ENCODE measurements at places on chromosomes 16 and 17.

- no peak for DNase-seq
Measured at GRCh38 chr17:61537264-61537771, 53.7 kb downstream of the NACA2 start.

GRCh38 chr16:57264950-57265371, 19.5 kb downstream of the PLLP start:
- no peak for DNase-seq

DNA sequence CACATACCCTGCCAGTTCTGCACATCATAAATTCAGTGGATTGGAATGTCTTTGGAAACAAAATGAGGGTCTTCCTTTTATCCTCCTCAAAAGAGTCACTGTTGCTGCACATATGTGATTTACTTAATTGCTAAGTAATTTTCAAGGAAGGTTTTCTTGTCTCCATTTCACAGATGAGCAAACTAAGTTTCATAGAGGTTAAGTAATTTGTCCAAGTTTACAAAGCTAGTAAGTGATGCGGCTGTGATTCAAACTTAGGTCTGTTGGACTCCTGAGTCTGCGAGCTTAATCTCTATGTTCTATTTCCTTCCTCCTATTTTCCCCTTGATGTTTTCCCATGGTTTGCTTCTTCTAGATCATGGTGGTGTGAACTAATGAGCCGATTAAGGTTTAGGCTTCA, 13.7 kb upstream of the ERN2 start:
- no peak for DNase-seq

- DNase-seq, result no peak
Measured at GRCh38 chr17:47273245-47273644, 19.6 kb downstream of the ITGB3 start.

DNA sequence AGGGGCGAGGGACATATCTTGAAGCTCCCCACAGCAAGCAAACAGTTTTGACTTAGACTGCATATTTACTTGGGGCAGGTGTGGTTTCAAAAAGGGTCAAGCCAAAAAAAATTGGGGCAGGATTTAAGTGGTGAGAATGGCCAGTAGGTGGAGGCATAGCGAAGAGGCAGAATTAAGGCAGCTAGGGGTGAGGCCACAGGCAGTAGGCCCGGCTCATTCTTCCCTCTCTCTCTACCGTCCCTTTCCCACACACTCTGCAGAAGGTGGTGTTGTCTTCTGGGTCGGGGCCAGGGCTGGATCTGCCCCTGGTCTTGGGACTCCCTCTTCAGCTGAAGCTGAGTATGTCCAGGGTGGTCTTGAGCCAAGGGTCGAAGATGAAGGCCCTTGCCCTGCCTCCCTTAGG, 2.6 kb downstream of the SHBG start:
- DNase-seq, result no peak

GRCh38 chr17:82388223-82388921, 16.8 kb downstream of the UTS2R start:
- DNase-seq, result no peak

DNA sequence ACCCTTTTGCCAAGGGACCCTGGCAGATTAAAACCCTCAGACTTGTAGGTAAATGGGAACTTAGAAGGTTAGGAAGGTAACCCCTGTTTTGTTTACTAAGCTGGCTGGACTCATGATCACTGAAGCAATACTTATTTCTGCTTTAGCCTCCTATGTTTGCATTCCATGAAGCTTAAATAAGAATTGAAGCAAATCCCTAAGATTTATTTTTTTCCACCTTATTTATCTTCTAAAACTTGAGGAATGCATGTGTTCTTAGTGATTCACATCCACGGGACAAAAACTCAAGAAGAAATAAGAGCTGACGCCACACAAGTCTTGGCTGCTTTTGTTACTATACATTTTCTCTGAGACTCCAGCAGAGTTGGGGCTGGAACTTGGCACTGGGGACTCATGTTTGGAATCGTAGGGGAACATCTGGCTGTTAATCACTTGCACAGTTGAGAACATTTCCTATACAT, 35.5 kb downstream of the CLUAP1 start:
- no peak for DNase-seq

- no peak for DNase-seq
Measured at GRCh38 chr16:85443116-85443515, 170.0 kb upstream of the GSE1 start.

DNA sequence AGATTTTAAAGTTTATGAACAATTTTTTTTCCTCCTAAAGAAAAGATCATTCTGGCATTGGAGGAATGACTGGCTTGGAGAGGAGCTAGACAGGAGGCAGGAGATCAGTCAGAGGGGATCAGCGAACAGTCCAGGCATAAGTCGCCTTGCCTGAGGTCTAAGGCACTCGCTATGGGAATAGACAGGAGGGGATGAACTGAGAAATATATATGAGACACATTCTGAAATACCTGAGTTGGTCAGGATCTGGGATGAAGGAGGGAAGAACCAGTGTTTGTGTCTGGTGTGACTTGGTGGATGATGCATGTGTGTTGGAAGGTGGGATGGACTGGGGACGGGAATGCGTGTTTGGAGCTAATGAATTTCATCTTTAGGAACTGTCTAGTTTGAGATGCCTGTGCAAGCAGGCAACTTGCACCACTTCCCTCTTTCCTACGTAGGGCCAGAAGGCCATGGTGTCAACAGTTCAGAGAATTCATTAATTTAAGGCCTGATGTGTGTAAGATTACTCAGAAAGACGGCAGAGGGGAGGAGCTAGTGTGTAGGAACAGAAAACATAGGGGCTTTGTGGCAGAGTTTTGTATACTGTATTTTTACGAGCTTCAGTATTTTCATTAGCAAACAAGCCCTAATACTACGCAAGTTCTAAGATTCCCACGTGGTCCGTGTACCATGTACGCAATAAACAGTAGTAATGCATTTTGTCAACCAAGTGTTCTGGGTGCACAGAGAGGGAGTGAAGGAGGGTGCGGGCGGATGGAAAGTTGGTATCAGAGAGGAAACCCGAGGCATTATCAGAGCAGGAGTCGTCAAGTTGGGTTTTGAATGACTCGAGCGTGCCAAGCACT, 825 bp downstream of the HEATR6 start:
- DNase-seq, result no peak

GRCh38 chr17:29733166-29733565, 110.5 kb upstream of the CORO6 start:
- no peak for DNase-seq

- no peak for DNase-seq
Measured at GRCh38 chr17:38442548-38442947, 14.3 kb downstream of the ARHGAP23 start.

DNA sequence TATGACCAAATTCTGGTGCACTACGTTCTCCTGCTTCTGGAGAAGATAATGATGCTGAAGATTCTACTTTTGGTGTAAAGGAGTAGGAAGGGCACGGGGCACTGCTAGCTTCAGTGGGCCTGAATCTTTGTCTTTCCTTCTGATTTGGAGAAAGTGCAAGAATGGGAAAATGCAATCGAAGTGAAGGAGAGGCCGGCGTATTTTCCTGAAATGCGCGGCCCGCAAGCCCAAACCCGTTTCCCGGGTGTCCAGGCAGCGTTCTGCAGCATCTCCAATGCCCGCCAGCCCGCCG, 372 bp upstream of the NDE1 start:
- DNase-seq, result no peak

DNA sequence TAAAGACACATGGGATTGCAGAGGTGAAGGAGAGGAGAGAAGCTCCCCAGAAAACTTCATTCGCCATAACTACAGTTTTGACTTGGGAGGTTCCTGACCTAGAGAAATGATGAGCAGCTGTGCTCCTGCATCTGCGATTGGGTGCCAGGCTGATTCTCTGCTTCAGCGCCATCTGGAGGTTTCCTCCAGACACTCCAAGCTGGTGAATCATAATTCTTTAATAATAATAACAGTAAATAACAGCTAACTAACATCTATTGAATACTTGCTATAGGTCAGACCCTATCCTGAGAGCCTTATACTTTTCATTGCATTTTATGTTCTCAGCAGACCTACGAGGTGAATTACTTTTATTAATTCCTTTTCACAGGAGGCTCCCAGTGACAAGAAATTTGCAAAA, 575.8 kb downstream of the TOX3 start:
- DNase-seq, result no peak

DNA sequence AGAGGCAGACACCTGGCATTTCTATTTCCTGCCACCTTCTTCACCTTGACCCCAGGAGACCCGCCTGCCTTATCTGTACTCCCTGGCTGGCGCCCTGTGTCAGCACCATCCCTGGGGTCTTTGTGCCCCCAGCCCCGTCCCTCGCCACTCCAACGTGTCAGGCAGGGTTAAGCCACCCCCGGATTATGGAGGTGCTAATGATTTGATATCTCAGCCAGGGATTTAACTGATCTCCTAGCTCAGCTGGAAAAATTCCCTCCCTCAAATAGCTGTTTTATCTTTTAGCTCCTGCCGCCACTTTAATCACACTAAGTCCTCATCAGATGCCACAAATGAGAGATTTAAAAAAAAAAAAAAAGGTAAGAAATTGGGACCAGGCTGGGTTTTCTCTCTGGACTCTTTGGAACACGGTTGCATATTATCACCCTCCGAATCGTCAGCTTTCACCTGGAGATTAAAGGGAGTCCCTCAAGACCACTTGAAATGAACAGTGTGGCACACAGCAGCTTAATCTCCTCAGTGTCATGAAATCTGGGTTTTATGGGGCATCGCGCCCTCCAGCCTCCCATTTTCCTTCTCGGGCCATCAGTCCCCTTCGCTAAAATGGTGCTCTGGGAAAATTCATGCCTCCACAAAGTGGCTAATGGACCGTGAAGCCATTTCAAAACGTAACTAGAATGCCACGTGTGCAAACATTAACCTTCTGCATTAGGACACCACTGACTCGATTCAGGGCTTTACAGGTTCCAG, 26.2 kb upstream of the WFDC1 start:
- peak; percentile 60 for DNase-seq

GRCh38 chr17:74686761-74687160, 26.0 kb downstream of the CD300LF start:
- no peak for DNase-seq

DNA sequence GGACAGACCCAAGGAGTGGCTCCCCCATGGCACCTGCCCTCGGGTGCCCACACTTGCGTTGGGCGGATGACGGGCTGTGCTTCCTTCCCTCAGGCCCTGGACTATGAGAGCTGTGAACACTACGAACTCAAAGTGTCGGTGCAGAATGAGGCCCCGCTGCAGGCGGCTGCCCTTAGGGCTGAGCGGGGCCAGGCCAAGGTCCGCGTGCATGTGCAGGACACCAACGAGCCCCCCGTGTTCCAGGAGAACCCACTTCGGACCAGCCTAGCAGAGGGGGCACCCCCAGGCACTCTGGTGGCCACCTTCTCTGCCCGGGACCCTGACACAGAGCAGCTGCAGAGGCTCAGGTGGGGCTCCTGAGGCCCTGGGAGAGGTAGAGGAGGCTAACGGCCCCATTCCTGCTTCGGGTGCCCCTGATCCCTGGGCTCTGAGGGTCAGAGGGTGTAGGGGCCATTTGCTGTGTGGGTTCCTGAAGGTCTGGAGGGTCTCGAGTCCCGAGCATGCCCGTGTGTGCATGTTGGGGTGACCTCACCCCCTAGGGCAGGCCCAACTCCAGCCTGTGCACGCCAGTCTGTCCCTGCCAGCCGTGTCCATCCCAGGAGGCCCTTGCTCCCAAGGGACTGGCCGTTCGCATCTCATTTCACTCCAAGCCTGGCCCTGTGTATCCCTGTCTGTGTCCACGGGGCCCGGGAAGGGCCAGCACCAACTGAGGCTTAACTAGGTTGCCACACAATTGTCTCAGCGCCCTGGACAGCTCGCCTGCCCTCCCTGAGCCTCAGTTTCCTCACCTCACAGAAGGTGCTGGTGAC, 10.0 kb downstream of the SLC22A31 start:
- DNase-seq, result no peak

DNA sequence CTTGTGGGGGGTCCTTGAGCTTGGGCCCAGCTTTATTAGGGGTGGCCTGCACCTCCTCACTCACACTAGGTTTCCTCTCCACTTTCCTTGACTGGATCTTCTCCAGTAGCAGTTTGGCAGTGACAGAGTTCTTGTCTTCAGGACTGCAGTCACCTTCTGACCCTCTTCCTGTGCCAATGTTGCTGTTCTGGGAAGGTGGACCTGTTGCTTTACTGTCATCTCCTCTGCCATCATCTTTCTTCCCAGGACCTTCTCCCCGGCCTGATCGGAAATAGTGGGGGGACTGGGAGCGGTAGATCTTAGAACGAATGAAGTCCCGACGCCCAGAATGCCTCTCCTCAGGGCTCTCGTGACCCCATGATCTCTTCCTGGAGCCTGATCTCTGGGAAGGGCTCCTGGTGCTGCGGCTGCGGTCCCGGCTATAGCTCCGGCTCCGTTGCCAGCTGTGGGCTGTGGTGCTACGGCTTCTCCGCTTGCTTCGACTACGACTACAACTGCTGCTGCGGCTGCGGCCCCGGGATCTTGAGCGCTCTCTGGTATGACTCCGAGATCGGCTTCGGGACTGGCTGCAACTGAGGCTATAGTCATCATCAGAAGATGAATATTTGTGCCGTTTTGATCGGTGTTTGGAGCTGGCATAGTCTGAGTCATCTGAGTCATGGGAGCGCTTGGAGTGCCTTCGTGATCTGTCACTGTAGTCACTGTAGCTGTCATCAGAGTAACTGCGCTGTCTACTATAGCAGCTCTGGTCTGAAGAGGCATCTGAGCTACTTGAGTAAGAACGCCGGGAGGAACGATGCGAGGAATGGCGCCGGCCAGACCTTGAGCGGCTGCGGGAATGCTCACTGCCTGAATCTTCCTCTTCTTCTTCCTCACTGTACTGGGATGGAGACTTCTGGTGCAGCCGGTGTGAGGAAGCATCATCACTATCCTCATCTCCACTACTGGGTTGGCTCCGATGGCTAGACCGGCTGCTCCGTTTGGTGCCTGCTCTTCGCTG, 9.5 kb upstream of the ITGA2B start:
- no peak for DNase-seq

DNA sequence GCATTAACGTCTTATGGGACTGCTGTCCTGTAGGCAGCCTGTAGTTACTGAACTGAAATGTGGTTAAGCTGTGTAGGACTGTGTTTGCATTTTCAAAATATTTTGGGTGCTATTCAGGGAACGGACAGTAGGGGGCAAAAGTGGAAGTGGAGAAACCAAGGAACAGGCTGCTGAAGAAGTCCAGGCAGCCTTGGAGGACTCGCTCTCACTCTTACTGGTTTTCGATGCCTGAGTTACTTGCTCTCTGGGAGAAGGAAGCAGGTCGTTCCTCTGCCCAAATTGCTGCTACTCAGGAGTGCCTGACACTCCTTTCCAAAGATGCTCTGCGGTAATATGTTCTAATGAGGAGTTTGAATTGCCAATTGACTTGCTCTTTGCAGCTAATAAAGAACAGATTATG, 64.5 kb upstream of the RBFOX1 start:
- peak; percentile 22 for DNase-seq

DNA sequence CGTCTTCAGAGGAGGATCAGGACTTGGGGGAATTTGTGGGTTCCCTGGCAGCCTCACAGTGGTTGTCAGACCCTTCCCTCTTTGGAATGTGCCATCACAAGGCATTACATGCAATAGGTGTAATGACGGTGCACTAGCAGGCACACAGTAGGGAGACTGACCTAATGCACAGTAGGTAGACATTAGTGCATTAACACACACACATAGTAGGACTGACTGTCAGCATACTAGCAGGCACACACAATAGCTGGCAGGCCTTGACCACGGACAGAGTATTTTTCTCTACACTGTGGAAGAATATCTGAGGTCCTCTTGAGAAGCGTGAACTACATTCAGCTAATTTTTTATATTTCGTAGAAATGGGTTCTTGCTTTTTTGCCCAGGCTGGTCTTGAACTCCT, 10.9 kb upstream of the UBALD2 start:
- DNase-seq, result no peak
